ENCODE measurements at places on chromosomes 11 and 22.

DNA sequence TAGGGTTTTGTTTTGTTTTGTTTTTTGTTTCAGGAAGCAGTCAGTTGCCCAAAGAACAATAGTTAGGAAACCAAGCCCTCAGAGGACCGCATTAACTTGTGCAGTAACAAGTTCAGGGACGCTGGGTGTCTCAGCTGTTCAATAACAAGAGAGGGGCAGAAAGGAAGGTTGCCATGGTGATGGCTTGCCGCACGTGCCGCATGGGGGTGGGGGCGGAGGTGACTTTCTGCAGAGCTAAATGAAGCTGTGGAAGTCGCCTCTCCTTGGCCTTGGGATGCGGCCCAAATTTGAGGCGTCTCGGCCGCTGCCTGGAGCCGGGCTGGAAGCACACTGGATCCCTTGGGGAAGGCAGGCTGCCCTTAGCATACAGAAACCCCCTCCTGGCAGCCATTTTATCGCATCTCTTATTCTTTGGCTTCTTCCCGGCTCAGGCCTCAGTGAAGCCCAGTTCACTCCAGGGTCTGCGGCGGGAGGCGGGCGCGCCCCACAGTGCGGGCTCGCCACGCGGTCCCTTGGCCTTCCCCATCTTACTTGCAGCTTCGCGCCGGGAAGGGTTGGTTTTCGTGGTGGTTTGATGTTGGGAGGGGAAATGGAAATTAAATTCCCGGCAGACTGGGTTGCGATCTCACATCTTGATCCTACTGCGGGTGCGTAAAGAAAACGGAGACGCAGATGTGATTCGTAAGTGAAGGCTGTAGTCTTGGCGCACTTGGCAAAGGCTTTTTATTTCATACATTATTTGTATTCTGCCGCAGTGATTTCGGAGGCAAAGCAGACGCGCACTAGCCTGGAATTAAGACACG, 94.3 kb downstream of the SLC17A6 start:
- DNase-seq, result no peak

GRCh38 chr11:44879432-44879831, 71.3 kb downstream of the TP53I11 start:
- no peak for DNase-seq

DNA sequence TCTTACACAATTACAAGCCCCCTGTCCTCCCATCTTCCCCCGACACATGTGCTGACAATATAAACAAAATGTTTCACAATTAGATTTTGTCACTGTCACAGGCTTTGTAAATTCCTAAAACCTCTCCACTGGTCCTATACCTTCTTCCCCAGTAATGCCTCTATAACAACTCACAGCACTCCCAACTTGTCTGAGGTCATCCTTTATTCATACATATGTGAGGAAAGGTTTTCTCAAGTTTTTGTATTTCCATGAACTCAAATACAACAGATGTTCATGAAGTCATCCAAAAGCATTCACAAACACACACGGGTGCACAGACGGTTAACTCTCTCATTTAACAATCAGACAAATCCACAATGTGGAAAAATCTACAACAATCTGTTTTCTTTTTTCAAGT, 1.9 kb downstream of the OR52H1 start:
- DNase-seq, result no peak

GRCh38 chr11:77517753-77518152, 43.9 kb upstream of the PAK1 start:
- DNase-seq, result no peak

DNA sequence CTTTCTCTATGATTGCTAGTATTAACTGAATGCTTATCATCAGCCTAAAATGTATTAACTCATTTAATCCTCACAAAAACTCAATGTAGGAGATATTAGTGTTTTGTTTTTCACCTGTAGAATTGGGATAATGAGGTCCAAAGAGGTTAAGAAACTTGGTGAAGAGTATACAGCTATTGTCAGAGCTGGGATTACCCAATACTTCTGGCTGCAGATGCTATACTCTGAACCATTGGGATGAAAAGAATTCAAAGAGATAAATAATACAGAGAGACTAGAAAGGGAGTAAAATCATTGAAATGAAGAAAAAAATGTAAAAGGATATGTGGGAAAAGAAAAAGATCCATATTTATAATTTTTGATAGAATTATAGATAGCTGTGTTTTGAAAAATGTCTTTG, 137.1 kb downstream of the TRPC6 start:
- no peak for DNase-seq

GRCh38 chr11:118572981-118573550, 857 bp downstream of the ARCN1 start:
- peak; percentile 54 for DNase-seq

- DNase-seq, result peak; percentile 66
Measured at GRCh38 chr11:74397501-74398243, 561 bp downstream of the PGM2L1 start.

All from thymus (tissue), 14 donors.